ENCODE measurements at places on chromosomes 3 and 15.

GRCh38 chr3:63343674-63344073 lies 65.6 kb downstream of the SYNPR start:
- DNase-seq = peak; percentile 48

GRCh38 chr3:123034120-123034519 lies 6.6 kb upstream of the SEMA5B start:
- DNase-seq = no peak

- no peak for DNase-seq
Measured at GRCh38 chr3:195209847-195210265, 61.1 kb downstream of the XXYLT1 start.

- DNase-seq = no peak
Measured at GRCh38 chr15:53072077-53072476, 281.9 kb upstream of the ONECUT1 start.

GRCh38 chr3:107627962-107628542 lies 105.3 kb downstream of the BBX start:
- no peak for DNase-seq

DNA sequence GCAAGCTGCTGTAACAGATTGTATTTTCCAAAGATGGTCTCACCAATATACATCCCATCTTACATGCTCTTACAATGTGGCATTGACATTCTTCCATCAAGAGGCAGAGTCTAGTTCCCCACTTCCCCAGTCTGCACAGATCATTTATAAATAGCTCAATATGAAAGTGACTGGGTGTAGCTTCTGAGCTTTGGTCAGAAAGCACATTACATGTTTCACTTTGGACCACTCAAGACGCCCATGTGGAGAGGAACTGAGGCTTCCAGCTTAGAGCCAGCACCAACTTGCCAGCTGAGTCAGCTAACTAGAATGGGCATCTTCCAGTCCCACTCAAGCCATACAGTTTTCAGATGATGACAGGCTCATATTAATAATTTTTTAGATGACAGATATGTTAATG lies 45.5 kb downstream of the GREM1 start:
- no peak for DNase-seq

DNA sequence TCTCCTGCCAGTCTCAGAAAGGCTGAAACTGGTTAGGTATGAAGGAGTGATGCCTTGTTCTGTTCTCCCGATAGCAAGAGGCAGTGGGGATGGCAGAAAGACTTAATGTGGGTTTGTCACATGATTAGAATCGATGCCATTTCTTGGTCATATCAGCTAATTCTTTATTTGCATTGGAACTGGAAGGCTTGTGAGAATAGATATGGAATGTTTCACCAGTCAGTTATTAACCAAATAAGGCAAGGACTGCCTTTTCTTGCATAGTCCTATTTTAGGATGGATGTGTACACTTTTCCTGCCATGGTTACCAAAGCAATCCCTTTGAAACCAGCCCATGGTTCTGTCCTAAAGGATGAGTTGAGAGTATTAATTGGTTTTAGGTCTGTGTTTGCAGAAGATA lies 33.7 kb downstream of the FILIP1L start:
- no peak for DNase-seq

DNA sequence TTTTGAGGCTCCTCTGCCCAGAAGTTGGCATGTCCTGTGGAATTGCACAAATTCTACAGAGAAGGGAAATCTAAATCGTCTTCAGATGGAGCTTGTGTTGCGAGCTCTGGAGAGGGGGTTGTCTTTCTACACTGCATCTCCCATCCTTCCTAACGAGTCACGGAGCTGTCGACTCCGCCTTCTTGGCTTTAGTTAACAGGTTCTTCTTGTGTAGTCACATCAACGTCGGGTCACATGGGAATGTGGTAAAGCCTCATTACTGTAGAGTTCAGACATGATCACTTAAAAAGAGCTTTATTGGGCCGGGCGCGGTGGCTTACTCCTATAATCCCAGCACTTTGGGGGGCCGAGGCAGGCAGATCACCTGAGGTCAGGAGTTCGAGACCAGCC lies 60.0 kb downstream of the DNASE1L3 start:
- DNase-seq = no peak

- DNase-seq = no peak
Measured at GRCh38 chr3:188276375-188276774, 122.4 kb downstream of the LPP start.

GRCh38 chr3:5009506-5010109 lies 30.4 kb downstream of the BHLHE40 start:
- no peak for DNase-seq

- DNase-seq = no peak
Measured at GRCh38 chr3:127816783-127817405, 5.4 kb downstream of the MGLL start.

GRCh38 chr15:58477170-58477569 lies 45.4 kb downstream of the LIPC start:
- DNase-seq = no peak

- no peak for DNase-seq
Measured at GRCh38 chr3:129121016-129121791, 400 bp downstream of the RAB43 start.
